ENCODE measurements at places on chromosomes 4 and X.

- DNase-seq: no peak
Observed at GRCh38 chrX:123186801-123187200, 2.7 kb downstream of the GRIA3 start.

DNA sequence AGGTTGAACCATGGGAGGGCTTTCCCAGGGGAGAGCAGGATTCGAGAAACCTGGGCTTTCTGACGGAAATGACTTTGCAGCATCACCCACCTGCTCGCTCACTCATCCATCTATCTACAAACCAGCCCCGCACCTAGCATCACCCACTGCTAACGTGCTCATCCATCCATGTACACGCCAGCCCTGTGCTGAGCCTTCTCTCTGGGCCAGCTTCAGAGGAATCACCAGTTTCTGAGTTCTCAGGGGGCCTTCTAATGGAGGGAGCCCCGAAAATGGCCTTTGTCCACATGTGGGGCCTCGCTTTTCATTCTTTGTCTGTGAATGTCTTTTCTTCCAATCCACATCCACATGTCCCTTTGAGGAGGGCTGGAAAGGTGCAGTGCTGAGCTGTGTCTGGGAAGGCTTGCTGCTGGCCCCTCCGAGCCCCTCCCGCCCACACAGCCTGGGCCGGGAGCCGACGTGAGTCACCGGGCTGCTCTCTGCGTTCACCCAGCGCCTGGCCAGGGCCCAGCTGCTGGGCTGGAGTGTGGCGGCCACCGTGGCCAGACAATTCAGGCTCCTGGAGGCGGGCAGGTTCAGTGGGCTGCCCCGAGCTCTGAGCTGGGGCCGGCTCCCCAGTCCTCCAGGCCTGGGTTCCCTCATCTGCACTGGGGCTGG lies 14.7 kb downstream of the SORCS2 start:
- no peak for DNase-seq

DNA sequence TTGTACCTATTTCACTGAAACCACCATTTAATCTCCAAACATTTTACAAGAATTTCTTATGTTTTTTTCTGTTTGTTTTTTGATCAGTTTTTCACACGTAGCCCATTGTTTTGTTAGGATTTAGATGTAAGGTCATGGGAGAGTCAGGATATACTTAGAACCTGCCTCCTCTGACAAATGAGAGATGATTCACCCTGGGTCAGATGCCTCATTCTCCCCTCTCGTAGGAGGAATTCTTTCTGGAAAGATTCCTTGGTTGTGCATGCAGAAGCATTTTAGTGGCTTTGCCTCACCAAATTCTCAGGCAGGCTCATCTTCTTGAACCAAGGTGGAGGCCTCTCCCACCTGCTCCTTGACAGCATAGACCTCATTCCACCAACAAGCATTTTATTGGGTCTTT lies 599.3 kb downstream of the SPRY1 start:
- DNase-seq: no peak

- no peak for DNase-seq
Observed at GRCh38 chrX:39857780-39858179, 240.0 kb downstream of the BCOR start.

DNA sequence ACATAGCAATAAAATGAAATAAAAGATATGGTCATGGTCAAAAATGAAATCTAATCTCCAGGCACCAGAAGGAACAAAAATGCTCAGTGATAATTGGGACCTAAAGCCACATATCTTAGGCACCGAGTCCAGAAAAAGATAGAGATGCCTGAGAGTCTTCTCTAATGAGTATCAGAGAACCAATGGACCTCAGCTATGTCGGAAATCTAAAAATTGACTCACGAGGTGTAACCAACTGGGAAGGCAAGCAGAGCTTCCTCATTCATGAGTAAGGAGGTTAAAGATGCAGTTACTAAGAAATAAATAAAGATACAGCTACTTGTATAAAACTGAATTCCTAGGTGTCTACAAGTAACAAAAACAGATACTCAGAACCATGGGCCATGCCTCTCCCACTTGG lies 72.1 kb downstream of the KLHL34 start:
- DNase-seq: no peak

Measured in DMS153 (cell line).